Activated T-cell treated with anti-CD3 and anti-CD28 coated beads, Interleukin-2, amount 50 U/mL, for 1 hour (primary cell): ENCODE measurements at places on chromosomes 7 and 10.

DNA sequence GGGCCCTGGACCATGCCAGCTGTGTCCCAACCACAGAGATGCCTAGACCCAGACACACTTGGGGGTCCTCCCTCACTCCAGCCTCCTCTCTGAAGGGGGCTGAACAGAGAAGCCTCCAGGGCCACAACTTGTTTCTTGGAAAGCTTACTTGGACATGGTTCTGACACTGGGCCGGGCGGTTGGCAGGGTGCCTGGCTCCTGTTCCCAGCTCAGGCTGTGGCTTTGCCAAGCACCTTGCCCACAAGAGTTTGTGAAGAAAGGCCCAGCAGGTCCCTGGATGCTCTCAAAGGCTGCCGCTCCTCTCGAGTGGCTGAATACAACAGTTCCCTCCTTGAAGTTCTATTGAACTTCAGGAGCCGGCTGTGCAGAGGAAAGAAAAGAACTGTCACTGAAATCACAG is 181.6 kb downstream of the PTPN20 start:
- DNase-seq: no peak

DNA sequence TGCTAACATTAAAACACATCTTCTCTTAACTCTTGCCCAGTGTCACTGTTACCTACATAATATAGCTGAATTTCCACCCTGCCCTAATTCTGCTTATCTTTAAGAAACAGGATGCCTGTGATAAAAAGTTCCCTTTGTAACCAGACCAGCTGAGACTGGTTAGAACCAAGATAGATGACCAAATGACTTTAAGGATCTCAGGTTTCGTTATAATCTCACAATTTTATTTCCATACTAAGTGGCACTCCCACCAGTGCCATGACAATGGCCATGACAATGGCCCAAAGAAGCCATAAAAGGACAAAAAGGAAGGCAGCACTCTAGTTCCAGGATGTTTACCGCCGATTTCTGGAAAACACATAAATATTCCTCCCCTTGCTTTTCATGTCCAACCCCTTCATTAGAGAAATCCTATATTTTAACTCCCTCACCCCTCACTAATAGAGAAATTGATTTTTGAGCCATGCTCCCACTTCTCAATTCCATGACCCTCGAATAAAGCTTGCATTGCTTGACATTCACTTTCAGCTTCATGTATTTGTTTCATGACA is 126.1 kb downstream of the ELAPOR2 start:
- no peak for DNase-seq

GRCh38 chr7:101330011-101330484 is 8.4 kb upstream of the IFT22 start:
- no peak for DNase-seq

- DNase-seq: no peak
Observed at GRCh38 chr7:36775061-36775620, 50.8 kb upstream of the AOAH start.
